ENCODE measurements at places on chromosomes 6 and 20.

DNA sequence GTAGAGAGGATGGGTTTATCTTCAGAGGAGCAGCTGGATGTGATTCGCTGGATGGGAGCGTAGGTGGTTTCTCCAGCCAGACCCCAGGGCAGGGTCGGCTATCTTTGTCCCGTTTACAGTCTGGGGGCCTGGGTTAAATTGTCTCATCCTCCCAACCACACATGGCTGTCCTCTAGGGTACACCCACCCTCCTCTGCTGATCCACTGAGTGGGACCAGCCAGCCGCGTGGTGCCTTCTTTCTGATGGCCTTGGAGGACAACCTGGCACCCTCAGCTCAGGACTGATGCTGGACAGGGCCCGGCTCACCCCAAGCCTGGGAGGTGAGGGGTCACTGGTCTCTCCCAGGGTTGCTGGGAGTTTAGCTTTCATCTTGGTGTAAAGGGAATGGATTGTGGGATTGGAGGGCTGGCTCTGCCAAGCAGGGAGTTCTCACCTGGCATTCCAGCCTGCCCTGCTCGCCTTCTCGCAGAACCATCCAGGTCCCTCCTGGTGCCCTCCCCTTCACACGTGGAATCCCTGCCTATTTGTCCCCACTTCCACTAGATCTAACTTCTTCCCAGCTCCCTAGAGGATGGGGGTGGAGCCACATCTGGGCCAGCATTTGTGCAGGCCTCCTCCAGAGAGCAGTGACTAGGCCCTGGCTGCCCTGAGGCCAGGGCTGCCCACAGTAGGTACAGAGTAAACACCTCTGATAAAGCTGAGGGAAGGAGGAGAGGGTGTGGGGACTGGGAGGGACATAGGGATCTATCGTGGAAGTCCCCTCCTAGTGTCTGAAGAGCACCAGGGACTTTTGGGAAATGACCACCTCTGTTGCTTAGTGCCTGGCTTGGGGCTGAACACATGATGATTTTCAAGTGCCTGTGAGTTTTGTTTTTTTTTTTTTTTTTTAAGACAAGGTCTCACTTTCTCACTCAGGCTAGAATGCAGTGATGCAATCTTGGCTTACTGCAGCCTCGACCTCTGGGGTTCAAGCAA, 1.6 kb downstream of the ITPR3 start:
- DNase-seq = no peak

DNA sequence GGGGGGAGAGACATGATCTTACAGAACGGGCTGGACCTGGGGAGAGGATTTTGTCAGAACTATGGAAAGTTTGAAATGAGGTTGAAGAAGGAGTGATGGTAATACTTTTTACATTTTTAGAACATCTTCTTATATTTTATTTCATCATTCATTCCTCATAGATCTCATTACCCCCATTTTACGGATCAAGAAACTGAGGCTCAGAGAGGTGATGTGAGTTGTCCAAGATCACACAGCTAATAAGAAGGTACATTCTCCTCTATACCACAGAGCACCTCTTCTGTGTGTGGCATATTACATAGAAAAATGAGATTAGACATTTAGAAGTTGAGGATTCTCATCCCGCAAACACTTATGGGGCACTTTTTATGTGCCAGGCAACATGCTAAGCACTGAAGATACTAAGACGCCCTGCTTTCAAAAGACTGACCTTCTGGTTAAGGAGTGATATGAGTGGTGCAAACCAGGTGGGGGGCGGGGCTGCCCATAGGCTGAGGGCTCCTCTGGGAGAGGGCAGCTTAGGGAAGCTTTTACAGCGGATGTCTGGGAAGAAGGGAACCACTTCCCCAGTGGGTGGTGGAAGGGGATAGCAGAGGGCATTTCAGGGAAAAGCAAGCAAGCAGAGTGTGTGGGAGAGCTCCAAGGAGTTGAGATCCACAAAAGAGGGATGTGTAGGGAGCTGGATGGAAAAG, 17.4 kb upstream of the RNF39 start:
- no peak for DNase-seq

- no peak for DNase-seq
Measured at GRCh38 chr6:168128631-168129291, 49.7 kb upstream of the FRMD1 start.

- no peak for DNase-seq
Measured at GRCh38 chr6:27333642-27334040, 21.6 kb upstream of the POM121L2 start.

DNA sequence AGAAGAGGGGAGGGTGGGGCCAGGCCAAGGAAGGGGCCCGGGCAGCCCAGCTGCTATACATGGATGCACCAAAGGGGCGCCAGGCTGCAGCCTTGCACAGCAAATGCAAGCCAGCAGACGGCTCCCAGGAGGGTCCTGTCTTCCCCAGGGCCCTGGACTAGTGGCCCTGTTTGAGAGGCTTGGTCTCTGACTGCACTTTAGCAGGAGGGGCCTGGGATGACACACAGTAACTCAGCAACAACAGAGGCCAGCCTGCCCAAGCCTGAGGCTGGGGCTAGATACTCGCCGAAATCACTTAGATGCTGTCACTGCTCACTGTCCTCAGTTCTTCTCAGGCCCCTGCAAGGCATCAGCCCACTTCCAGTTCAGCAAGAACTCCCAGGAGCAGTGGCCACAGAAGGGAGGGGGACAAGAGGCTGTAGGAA, 73.5 kb downstream of the TRAM2 start:
- no peak for DNase-seq

DNA sequence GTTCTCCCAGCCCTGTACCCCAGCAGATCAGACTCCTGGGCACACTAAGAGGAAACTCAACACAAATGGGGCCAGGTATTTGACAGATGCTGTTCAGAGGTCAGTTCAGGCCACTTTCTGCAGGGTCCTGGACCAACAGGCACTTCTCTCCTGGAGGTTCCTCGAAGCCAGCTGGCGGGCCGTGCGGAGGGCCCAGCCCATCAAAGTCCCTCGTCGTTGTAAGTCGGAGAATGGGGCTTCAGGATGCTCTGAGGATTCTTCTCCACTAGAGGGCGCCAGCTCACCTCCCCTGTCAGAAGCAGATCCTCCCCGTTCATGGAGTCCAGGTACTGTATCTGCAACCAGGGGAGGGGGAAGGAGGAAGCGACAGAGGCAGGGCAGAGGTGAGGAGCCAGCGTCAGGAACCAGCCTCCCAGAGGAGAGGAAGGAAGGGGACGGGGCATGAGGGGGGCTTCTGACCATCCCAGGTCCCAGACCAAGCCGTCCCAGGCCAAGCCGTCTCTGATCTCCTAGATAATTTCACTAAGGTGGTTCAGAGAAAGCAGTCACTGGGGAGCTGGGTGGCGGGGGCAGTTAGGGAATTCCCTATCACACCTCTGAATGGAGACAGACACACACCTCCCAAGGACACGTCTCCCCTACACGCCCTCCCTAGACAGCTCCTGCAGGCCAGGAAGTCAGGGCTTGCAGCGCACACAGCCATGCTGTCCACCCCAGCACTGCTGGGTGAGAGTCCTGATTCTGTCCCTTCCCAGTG, 11.7 kb upstream of the FAM83C start:
- peak; percentile 89 for DNase-seq
